DMS79 (cell line): ENCODE measurements at places on chromosomes 4 and X.

- no peak for DNase-seq
Measured at GRCh38 chr4:150939530-150939929, 75.6 kb downstream of the LRBA start.

GRCh38 chr4:112637552-112637866 is 566 bp downstream of the LARP7 start:
- DNase-seq = no peak

GRCh38 chr4:39319676-39320075 is 46.5 kb downstream of the RFC1 start:
- DNase-seq = no peak

DNA sequence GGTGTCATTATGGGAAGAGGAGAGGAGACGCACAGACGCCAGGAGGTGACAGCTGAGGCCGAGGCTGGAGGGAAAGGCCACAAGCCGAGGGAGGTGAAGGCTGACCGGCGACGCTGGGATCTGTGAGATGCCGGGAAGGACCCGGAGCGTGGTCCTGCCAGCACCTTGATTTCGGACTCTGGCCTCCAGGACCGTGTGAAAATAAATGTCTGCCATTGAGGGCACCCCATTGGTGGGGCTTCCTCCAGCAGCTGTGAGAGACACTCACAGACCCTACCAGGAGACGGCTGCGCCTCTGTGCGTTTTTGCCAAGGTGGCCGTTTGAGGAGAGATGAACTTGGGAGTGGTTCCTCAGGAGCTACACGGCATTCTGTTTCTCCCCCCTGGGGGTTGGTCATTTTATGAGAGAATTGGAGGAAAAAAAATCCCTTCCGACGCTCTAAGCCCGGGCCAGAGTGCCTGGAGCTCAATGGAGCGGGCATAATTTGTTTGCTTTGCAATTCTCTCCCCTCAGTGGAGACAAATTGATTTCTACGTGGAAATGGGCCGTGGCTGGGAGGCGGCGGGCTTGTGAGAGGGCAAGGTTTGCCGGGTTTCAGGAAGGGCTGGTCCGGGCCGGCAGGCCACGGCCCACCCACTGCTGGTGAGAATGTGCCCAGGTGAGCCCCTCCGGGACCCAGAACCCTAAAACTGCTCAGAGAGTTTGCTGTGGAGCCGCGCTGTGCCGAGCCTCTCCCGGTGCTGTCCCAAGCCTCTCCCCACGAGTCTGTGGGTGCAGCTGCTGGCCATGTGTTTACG is 53.9 kb downstream of the CPZ start:
- DNase-seq = peak; percentile 74

GRCh38 chr4:182306792-182307507 is 63.7 kb downstream of the TENM3 start:
- DNase-seq = peak; percentile 18

GRCh38 chr4:137647375-137647774 is 115.1 kb upstream of the PCDH18 start:
- DNase-seq = no peak

GRCh38 chrX:134732676-134733075 is 74.4 kb upstream of the PLAC1 start:
- no peak for DNase-seq

DNA sequence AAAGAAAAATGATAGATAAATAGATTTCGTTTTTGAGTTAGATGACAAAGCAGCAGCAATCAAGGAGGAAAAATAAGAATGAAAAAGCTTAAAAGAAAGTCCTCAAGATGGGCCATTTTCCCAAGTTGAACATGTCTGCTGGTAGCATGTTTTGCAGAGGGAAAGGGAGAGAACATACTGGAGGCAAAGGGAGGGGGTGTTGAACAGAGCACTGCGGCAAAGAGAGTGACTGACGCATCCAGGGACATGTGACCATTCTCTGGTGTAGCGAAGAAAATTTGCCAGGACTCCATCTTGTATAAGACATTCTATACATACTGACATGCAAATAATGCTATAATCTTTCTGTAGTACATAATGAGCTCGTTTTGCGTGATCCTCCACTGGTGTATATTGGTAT is 1.2 kb downstream of the LINC00632 start:
- DNase-seq = no peak

GRCh38 chr4:185903205-185903604 is 91.2 kb upstream of the SORBS2 start:
- DNase-seq = no peak

DNA sequence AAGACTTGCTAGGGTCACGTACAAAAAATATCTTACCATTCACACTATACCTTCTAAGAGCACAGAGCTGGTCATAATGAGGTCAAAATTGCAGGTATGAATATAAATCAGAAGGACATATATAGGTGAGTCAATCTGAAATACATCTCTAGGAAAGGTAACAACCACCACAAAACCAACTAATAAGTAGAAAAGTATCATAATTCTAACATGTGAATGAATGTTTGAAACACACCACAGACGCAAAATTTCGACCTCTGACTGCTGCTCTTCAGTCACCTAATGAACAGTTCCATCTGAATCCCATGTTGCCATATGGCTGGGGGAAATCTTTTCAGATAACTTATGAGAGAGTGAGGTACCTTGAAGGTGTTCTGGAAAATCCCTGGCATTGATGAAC is 22.1 kb downstream of the STAP1 start:
- DNase-seq = no peak

DNA sequence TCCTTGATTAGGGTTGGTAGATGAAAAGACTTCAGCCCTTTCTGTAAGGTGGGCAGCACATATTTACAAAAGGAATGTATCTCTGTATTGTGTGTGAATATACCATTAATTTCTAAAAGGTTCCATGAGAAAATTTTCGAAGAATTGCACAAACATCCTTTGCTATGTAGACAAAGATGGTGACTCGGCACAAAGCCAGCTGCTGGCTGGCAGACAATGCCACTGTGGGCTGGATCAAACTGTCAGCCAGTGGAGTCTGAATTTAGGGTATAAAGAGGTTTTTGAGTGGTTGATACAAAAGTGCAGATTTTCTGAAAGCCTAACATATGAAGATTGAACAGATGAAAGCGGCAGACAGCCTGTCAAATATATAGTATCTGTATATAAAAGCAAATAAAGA is 5.6 kb upstream of the TXK start:
- DNase-seq = no peak

- no peak for DNase-seq
Measured at GRCh38 chrX:117895418-117895817, 221.2 kb downstream of the KLHL13 start.

- no peak for DNase-seq
Measured at GRCh38 chrX:139750390-139750789, 42.4 kb upstream of the MCF2 start.

DNA sequence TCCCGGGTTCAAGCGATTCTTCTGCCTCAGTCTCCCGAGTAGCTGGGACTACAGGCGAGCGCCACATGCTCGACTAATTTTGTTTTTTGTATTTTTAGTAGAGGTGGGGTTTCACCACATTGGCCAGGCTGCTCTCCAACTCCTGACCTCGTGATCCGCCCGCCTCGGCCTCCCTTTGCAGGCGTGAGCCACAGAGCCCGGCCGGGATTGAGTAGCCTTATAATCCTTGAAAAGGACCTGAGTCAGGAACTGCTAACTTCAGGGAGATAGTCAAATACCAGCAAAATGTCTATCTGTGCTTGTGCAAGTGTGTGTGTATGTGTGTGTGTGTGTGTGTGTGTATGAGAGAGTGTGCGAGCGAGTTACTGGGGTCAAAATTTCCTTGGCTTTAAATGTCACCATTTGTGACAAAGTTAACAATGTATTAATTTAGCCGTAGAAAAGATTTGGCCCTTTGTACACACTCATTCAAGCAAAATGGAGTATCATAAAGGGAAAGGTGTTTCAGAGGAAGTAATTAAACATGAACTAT is 1.8 kb upstream of the KDM6A start:
- DNase-seq = no peak

DNA sequence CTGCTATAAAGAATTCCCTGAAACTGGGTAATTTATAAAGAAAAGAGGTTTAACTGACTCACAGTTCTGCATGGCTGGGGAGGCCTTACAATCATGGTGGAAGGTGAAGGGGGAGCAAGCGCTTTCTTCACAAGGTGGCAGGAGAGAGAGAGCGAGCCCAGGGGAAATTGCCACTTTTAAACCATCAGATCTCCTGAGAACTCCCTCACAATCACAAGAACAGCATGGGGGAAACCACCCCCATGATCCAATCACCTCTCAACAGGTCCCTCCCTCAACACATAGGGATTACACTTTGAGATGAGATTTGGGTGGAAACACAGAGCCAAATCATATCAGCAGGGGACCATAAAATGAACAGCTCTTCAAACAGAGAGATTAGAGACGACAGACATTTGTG is 198.6 kb downstream of the MAGEB5 start:
- DNase-seq = no peak

DNA sequence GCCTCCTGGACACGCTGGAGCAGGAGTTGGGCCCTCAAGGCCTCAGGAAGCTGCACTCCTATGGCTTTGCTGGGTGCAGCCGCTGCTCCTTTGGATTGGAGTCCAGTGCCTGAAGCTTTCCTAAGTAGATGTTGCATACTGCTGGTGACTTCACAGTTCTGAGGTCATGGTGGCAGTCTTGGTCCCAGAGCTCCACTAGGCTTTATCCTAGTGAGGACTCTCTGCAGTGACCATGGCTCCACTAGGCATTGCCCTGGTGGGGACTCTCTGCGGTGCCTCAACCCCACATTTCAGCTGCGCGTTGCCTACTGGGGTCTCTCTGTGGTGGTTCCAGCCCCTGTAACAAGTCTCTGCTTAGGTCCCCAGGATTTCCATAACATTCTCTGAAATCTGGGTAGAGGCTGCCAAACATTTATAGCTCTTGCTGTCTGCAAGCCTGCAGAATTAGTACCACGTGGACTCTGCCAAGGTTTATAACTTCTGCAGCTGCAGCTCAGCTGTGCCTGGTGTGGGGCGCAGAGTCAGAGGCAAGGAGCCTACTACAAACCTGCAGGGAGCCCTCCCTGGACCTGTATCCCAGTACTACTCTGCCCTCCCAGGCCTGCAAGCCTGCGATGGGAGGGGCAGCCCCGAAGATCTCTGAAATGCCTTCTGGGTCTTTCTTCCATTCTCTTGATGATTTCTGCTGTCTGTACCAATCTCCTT is 46.0 kb upstream of the NFKB1 start:
- DNase-seq = no peak

GRCh38 chrX:132533409-132533808 is 44.6 kb upstream of the MBNL3 start:
- DNase-seq = no peak
